ENCODE measurements at places on chromosomes 3 and 15. TPM values are rescaled to one million over a fixed set of nuclear protein-coding genes. Genes with fewer than 3 reads are reported as not detected.

CCDC33 gene
- total RNA-seq, result not detected

ABI3BP gene
- total RNA-seq, result not detected

HPS3 gene
- total RNA-seq, result 18.9 TPM

RTP1 gene
- not detected for total RNA-seq

FBXO40 gene
- not detected for total RNA-seq

ANP32A gene
- 204 TPM for total RNA-seq

GOLGA8T gene
- 0.19 TPM for total RNA-seq

NRROS gene
- total RNA-seq, result 20.6 TPM

IP6K2 gene
- 62.4 TPM for total RNA-seq

MYLK gene
- total RNA-seq, result not detected

SCAMP2 gene
- total RNA-seq, result 66.4 TPM

PPP1R14D gene
- not detected for total RNA-seq

LRRC31 gene
- not detected for total RNA-seq

OR5K3 gene
- not detected for total RNA-seq

KLHL40 gene
- not detected for total RNA-seq

ZNF385D gene
- not detected for total RNA-seq

TMC3 gene
- total RNA-seq, result not detected

IL17RE gene
- total RNA-seq, result 5.5 TPM

SLC22A13 gene
- 1.2 TPM for total RNA-seq

TLR9 gene
- 1.2 TPM for total RNA-seq

AMOTL2 gene
- total RNA-seq, result not detected

GPR160 gene
- 13.3 TPM for total RNA-seq

CILP gene
- total RNA-seq, result not detected

CELF6 gene
- total RNA-seq, result 0.58 TPM

DUOXA2 gene
- total RNA-seq, result not detected

NOX5 gene
- total RNA-seq, result not detected

EIF5A2 gene
- total RNA-seq, result 7.1 TPM

ZNF501 gene
- total RNA-seq, result 6.2 TPM

PROS1 gene
- total RNA-seq, result 0.50 TPM

NISCH gene
- 80.2 TPM for total RNA-seq

SV2B gene
- 0.17 TPM for total RNA-seq

GLCE gene
- 3.9 TPM for total RNA-seq

VIPR1 gene
- 5.6 TPM for total RNA-seq

GRIP2 gene
- total RNA-seq, result 0.07 TPM

IQSEC1 gene
- 53.5 TPM for total RNA-seq

ESYT3 gene
- 0.22 TPM for total RNA-seq
